Calu3 (cell line): ENCODE measurements at places on chromosomes 1 and 21. TPM values are rescaled to one million over a fixed set of nuclear protein-coding genes. Genes with fewer than 3 reads are reported as not detected.

Gene SDC3
- 15.0 and 20.5 TPM in 2 replicates for total RNA-seq

Gene GSTM5
- not detected in 2 replicates for total RNA-seq

Gene IGSF3
- 13.2 and 15.3 TPM in 2 replicates for total RNA-seq

GRCh38 chr1:96206451-96206850 is 515.1 kb upstream of the PTBP2 start:
- H3K4me3 ChIP-seq = no peak overlapping the region
- H3K27me3 ChIP-seq = no peaks in the 10 kb centered on the region
- no peak overlapping the region for H3K27ac ChIP-seq

- no peaks in the 10 kb centered on the region for H3K36me3 ChIP-seq
- H3K27ac ChIP-seq = no peak overlapping the region
- no peak overlapping the region for H3K4me3 ChIP-seq
- no peak for DNase-seq
- H3K27me3 ChIP-seq = no peaks in the 10 kb centered on the region
These were observed 68.7 kb downstream of the RGL1 start for GRCh38 chr1:183873642-183874041.

GRCh38 chr1:229407206-229408026 is 26.5 kb downstream of the ACTA1 start:
- H3K4me3 ChIP-seq = no peak overlapping the region
- no peak for DNase-seq
- H3K27me3 ChIP-seq = peaks cover 86% of the 10 kb centered on the region

DNA sequence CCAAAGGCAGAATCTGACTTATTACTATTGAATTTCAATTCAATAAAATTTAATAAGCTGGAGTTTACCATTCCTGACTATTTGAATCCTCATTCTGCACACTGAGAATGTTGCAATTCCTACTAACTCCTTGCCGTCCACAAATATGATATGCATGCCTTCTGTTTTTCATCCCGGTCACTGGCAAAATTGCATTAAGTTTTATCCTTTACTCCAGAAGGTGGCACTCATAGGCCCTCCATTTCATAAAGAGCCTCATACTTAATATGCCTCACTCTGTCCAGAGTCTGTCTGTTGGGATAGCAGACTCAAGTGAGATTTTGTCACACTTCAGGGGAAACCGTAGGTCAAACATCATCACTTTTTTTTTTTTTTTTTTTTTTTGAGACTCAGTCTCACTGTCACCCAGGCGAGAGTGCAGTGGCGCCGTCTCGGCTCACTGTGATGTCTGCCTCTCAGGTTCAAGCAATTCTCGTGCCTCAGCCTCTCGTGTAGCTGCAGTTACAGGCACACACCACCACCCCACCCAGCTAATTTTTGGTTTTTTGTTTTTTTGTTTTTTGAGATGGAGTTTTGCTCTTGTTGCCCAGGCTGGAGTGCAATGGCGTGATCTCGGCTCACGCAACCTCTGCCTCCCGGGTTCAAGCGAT is 27.3 kb downstream of the F11R start:
- H3K4me3 ChIP-seq = no peak overlapping the region
- no peaks in the 10 kb centered on the region for H3K27me3 ChIP-seq
- peaks cover 73% of the 10 kb centered on the region for H3K36me3 ChIP-seq

DNA sequence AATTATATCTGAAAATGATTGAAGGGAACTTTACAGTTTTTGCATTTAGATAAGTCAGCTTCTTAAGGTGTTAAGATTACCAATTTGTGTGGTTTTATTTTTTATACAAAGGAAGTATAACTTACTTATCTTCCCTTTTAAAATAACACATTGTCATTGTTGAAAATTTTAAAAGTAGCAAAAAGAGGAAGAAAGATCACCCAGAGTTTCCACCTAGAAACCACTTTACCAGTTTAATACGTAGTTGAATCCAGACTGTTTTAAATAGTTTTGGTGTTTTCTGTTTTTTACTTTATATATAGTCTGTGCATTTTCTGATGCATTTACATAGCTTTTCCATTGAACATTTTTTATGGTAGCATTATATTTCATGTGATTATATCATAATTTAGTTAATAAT is 6.1 kb downstream of the CCDC18 start:
- no peak for DNase-seq
- no peak overlapping the region for H3K27ac ChIP-seq
- no peak overlapping the region for H3K4me3 ChIP-seq
- no peaks in the 10 kb centered on the region for H3K27me3 ChIP-seq

DNA sequence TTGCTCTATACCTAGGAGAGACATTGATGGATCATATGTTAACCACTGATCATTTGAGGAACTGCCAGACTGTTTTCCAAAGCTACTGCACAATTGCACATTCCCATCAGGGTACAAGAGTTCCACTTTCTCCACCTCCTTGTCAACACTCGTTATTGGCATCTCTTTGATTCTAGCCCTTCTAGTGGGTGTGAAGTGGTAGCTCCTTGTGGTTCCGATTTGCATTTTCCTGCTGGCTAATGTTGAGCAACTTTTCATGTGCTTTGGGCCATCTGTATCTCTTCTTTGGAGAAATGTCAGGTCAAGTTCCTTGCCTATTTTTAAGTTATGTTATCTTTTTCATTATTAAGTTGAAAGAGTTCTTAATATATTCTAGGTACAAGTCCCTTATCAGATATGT is 90.1 kb downstream of the DMRTB1 start:
- DNase-seq = no peak
- H3K27me3 ChIP-seq = peaks cover 98% of the 10 kb centered on the region
- no peaks in the 10 kb centered on the region for H3K36me3 ChIP-seq
- H3K27ac ChIP-seq = no peak overlapping the region

- peak; percentile 35 for DNase-seq
- peaks cover 39% of the 10 kb centered on the region for H3K4me1 ChIP-seq
- H3K27me3 ChIP-seq = no peaks in the 10 kb centered on the region
- H3K36me3 ChIP-seq = peaks cover 18% of the 10 kb centered on the region
These were observed 11.5 kb downstream of the SLC37A1 start for GRCh38 chr21:42525029-42525581.

DNA sequence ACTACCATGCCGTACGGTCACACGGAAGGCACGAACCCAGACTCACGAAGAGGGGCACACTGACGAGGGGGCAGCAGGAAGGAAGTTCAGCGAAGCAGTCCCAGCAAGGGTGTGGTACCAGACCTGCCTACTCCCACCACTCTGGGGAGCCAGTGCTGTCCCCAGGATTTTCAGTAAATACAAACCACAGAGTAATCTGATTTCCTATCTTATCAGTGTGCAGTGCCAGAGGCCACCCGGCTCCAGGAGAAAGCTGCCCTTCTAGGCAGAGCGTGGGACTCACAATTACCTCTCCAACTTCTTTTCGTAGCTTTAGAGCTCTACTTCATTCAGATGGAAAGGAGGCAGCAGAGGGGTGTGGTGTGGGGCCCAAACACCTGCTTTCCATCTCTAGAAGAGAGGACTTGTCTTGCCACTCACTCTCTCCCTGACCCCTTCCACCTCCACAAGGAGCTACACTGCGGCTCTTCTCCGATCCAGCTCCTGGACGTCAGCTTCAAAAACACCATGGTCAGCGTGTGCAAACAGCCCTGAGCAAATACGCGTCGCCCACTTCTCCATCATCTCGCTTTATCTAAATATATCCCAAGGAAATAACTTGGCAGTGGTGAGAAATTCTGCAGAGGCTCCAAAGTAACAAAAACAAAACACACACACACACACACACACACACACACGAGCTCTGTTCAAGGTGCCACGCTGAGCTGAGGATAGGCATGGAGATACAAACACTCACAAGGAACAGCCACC is 98.5 kb downstream of the MRPL37 start:
- H3K27ac ChIP-seq = no peak overlapping the region
- no peak for DNase-seq
- no peaks in the 10 kb centered on the region for H3K27me3 ChIP-seq
- H3K36me3 ChIP-seq = no peaks in the 10 kb centered on the region
